ENCODE measurements at places on chromosomes 5 and 9.
A peak's percentile ranks its signal among the peaks of the same experiment; 100 is the strongest.

DNA sequence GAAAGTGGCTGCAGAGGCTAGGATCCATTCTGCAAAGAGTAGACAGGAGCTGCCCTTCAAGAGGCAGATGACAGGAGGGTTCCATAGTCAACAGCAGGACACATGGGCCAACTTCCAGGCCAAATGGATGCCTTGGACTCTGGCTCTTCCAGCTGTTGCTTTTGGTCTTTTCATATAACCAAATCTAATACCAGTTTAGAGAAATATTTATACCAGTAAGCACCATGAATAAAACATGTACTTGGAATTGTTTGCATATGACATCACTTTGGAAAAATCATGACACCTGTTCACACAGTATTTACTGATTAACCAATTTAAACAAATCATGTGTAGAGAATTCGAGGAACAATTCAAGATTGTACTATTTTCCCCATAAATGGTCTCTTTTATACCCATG lies 481.3 kb downstream of the DMRT2 start:
- DNase-seq, result no peak

- no peak for DNase-seq
Measured at GRCh38 chr5:83927140-83927733, 206.6 kb upstream of the HAPLN1 start.

DNA sequence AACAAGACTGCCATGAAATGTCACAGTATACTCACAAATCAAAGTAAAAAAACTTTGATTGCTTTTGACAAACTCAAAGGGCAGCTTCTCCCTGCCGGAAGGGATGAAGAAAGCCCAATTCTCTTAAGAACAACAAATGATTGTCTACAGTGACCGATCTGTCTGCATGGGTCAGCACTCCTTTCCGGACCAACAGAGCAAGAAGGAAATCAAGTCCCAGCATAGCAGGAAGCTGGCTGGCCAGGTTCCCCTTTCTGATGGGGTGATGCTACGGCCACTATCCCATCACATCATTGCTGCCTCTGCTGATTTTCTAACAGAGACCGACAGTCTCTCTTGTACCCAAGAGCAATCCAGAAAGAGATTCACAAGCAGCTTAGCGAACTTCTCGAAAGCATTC lies 692 bp downstream of the C1QTNF3 start:
- DNase-seq, result no peak

DNA sequence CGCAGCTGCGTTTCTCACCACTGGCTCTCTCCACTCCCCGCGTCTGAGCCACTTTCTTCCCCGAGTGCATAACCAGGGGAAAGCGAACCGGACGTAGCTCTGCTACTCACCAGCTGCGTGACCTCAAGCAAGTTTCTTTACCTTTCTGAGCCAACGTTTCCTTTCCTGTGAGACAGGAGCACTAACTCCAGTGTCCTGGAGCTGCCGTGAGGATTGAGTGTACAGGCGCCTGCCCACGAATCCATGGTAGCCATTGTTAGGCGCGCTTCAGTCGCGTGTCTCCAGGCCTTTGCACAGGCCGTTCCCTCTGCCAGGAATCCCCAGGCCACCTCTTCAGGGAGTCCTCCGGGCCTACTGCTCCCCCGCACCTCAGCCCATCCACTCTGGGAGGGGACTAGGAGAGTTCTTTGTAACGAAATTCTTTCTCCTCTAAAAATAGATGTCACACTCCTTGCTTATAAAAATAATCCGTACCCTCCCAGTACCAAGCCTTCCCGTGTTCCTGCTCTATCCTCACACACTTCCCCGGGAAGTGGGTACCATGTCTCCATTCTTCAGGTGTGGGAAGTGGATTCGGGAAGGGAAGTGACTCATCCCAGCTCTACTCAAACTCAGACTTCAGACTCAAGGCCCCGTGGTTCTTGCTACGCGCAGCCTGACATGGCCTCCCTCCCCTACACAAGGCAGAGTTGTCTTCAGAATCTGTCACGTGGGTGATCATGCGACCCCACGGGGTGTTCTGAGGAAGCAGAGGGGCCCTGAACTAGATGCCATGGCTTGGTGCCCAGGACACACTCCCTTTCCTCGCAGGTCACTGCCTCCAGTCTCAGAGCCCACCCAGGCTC lies 16.1 kb upstream of the CRB2 start:
- DNase-seq, result no peak

DNA sequence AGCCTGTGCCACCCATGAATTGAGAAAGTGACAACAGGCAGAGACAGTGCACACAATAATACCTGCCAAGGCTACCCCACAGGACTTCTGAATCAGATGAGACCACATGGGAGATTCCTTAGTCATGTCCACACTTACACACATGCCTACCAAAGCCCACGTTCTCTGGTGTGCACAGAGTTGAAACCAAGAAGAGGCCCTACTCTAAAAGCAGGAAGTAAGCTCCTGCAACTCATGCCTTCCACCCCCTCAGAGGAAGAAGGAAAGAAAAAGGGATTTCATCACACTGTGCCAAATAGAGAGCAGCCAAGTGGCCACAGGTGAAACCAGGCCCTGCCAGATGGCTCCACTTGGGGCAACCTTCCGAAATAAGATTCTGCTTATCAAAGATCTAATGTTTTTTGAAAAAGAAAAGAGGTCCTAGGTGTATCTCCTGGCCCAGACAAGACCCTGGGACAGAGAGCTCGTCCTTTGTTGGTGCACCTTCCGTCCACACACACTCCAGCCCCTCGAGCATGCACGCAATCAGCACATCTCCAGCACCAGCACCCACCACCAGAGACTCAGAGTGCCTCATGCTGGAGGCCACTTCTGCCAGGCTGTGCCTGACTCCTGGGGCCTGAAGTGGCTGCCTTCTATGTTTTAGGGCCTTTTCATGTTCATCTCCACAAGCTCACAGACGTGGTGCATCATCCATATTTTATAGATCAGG lies 114.6 kb upstream of the SPOCK1 start:
- DNase-seq, result no peak

- no peak for DNase-seq
Measured at GRCh38 chr5:124648902-124649467, 97.5 kb downstream of the ZNF608 start.

DNA sequence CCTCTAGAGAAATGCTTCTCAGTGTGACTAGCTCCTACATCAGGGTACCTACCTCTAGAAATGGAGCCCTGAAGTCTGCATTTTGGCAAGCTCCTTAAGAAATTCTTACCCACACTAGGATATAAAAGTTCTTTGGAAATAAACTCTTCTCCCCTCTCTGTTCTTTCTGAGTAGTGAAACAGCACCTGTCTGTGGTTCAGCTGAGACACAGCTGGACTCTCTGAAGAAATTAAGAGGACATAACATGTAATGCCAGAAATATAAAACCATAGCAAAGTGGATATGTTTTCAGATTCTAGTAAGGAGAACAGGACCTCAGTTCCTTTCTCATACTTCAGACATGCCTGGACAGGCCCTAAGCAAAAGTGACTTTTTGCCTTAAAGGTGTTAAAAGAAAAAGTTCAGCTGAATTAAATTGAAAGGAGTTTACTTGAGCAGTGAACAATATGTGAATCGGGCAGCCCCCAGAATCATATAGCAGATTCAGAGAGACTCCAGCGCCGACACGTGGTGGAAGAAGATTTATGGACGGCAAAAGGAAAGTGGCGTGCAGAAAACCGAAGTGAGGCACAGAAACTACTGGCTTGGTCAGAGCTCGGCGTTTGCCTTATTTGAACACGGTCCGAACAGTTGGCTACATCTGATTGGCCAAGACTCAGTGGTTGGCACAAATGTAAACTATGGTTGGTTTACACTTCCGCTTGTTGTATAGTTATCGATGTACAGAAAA lies 64.5 kb downstream of the PRKACG start:
- DNase-seq, result no peak

DNA sequence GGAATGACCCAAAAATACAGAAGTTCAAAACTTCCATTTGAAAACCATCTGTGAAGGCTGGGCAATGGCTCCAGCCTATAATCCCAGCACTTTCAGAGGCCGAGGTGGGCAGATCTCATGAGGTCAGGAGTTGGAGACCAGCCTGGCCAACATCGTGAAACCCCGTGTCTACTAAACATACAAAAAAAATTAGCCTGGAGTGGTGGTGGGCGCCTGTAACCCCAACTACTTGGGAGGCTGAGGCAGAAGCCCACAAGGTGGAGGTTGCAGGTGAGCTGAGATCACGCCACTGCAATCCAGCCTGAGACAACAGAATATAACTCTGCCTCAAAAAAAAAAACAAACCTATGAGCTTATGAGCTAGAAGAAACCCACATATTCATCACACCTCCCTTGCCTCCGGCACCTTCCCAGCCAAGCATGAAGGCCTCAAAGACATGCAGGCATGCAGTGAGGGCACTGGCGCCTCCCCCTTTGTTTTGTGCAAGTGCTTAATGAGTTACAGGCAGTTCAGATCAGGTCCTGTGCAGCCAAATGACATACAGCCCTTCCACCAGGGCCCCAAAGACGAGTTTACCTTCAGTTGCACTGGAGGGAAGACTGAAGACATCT lies 9.9 kb downstream of the HNRNPH1 start:
- no peak for DNase-seq

GRCh38 chr9:135498381-135499126 lies 1.9 kb upstream of the MRPS2 start:
- no peak for DNase-seq

- no peak for DNase-seq
Measured at GRCh38 chr9:20701060-20701459, 17.0 kb downstream of the FOCAD start.

GRCh38 chr9:109383356-109383755 lies 62.5 kb upstream of the EPB41L4B start:
- DNase-seq, result no peak

GRCh38 chr9:14277244-14277643 lies 36.7 kb downstream of the NFIB start:
- no peak for DNase-seq

GRCh38 chr9:124884376-124884775 lies 22.4 kb downstream of the ARPC5L start:
- DNase-seq, result no peak

- DNase-seq, result no peak
Measured at GRCh38 chr5:131297886-131298285, 34.0 kb downstream of the CDC42SE2 start.

GRCh38 chr5:159178978-159179377 lies 30.4 kb downstream of the RNF145 start:
- no peak for DNase-seq

DNA sequence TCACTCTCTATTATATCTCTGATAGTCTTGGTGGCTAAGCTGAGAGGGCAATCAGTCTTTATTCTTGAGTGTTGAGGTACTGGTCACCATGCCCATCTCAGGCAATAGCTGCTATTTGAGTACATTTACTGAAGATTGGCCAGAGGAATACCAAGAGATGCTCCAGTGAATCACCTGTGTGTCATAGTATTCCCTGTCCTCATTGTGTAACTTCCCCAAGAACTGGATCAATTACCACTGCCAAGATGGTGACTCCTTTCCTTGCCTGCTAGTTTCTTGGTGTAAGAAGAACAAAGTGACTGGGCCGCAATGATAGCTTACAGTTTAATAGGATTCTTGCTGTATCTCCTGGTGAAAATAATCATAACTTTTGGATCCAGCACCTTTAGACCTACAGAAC lies 418.7 kb upstream of the KIF2A start:
- DNase-seq, result no peak

- no peak for DNase-seq
Measured at GRCh38 chr9:18825656-18826170, 207.3 kb downstream of the SAXO1 start.

DNA sequence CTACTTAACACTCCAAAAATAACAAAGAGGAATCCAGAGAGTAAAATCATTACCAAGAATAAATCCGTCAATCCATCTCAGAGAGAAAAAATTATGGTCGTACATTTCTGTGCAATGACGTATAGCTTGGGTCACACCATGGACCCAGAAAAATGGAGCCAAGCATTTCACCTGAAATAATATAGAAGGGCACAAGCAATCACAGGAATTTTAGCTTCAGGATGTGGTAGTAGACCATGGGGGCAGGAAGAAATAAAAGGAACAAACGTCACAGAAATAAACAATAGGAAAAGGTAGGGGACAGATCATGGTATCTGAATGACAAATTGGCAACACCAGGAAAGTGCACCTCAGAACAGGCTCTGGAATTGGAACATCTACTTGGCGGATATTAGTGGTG lies 231.0 kb downstream of the PLK2 start:
- DNase-seq, result no peak

DNA sequence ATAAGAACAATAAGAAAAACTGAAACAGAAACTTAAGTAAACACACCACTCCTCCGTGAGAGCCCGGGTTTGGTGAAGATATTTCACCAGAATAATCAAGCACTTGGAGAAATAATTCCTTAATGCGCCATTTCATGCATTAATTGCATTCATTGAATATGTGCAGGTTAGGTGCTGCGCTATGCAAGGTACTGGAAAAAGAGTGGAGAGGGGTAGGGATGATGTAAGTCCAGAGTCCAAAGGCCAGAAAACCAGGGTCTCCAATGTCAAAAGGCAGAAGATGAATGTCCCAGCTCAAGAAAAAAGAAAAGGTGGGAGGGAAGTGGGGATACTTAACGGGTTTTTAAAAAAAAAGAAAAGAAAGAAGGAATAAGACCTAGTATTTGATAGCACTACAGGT lies 669 bp upstream of the ZFP37 start:
- no peak for DNase-seq

GRCh38 chr9:108784998-108785397 lies 70.8 kb downstream of the ACTL7B start:
- DNase-seq, result no peak

DNA sequence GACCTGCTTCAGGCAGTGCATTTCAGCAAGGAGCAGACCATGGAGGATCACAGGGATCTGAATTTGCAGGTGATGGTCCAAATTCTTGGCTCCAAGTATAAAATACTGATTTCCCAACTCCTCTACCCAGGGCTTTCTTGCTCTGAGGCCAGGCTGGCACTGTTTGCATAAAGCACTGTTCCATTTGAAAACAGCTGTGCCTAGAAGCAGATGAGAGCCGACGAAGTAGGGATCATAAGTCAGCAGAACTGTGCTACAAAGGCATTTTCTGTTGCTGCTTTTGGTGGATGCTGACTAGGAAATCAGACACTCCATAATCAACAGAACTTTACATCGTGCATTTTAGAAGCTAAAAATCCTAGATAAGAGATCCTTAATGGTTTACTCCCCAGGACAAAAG lies 126.4 kb downstream of the MAT2B start:
- no peak for DNase-seq

DNA sequence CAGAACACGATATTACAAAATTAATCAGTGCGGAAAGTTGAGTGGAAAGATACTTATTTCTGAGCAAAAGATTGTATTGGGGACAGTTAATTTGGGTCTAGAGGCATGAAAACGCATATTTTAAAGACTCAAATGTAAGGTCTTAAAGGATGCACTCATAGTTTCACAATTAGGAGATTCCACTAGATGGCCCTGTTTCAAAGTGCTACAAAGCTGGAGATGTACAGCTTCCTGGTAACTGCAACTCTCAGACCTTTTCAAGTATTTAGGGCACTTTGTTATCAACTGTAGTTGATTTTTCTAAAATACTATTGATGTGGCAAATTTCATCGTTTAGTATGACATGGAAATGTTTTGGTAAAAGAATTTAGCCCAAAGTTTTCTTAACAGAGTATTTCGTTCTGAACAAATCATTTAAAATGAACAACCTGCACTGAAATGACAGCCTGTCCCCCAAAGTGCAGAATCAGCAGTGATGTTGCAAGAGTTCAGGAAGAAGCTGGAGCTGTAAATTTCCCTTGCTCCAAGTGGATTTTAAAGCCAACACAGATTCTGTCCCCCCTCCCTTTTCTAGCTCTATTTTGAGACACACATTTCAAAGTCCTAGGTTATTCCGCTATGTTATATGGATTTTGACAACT lies 16.2 kb upstream of the NDUFB6 start:
- peak; percentile 2 for DNase-seq

Measured in NCI-H1436 treated with DMSO at 0.1 percent for 48 hours (cell line).